ENCODE measurements at places on chromosomes 4 and X.

DNA sequence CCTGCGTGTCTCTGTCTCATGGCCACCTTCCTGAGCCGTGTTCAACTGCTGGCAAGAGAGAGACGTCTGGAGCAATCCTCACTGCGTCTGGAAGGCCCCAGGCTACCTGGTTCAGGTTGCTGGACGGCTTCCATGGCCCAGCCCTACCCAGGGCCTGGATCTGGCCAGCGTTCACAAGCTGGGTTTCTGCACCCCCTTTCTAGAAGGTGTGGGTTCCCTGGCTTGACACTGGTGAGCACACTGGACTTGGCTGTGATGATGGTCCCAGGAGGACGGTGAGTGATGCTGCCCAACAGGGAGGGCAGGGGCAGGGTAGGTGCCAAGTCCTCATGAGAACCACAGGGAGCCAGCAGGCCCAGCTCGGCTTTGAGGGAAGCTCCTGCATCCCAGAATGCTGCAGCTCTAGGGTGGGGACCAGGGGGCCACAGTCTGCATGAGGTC is 63.4 kb downstream of the HTRA3 start:
- DNase-seq, result no peak

GRCh38 chr4:123381996-123382395 is 14.6 kb upstream of the SPRY1 start:
- no peak for DNase-seq

GRCh38 chr4:71498625-71499024 is 159.8 kb downstream of the SLC4A4 start:
- no peak for DNase-seq

- peak; percentile 8 for DNase-seq
These were observed 161.7 kb downstream of the BTC start for GRCh38 chr4:74632634-74633033.

DNA sequence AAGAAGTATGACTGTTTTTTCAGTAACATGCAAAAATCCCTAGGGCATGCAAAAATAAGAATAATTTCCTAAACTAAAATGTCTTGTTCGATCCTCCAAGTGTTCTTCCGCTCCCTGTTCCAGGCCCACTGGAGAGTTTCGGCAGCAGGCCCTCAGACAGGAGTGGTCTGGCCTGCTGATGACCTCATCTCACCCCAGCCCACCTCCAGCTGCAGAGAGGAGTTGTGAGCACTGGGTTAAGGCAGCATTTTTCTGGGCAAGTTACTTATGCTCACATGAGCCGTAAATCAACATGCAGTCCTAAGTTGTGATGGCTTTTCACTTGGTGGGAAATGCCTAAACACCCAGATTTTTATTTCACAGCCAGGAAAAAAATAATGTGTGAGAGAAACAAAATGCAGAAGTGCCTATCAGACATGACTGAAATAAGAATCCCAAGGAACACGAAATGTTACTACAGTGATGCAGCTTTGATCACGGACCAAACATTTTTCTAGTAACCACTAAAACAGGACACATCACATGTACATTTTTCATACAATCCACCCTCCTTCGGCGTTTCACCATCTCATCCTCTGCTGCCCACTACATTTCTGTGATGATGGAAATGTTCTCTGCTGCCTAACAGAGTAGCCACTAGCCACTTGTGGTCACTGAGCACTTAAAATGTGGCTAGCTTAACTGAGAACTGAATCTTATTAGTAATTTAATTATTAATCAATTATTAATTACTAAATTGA is 153.3 kb upstream of the TBL1X start:
- no peak for DNase-seq

DNA sequence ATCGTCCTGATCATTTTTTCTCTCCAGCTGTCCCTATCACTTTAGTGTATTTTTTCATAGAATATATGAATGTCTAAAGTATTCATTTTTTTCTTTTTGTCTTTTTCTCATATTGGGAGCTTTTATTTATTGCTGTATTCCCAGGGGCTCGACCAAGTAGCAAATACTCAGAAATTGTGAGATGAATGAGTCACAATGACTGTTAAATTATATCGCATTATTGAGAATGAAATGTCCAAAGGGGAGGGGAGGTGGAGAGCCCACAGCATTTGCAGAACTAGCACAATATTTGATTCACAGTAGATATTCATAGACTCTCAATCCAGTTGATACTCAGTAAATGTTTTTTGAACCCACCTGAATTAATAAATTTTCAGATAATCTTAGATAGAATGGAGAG is 543.6 kb upstream of the FAM241A start:
- no peak for DNase-seq

DNA sequence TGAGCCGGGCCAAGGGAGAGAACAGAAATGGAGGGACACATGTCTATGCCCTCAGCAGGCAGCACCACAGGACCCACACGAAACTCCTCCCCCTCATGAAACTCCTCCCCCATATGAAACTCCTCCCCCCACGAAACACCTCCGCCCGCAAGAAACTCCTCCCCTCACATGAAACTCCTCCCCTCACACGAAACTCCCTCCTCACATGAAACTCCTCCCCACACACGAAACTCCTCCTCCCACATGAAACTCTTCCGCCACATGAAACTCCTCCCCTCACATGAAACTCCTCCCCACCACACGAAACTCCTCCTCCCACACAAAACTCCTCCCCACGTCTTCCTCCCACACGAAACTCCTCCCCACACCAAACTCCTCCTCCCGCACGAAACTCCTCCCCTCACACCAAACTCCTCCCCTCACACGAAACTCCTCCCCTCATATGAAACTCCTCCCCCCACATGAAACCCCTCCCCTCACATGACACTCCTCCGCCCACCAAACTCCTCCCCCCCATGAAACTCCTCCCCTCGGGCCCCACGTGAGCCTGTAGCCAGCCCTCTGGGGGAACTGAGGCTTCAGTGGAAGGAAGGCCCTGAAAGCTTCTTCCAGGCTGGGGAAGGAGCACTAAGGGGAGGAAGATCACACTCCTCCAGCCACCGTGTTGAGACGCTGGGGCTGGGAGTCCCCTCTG is 15.2 kb downstream of the ADRA2C start:
- no peak for DNase-seq

- DNase-seq, result no peak
These were observed 83.0 kb downstream of the LRP2BP start for GRCh38 chr4:185312699-185313098.

DNA sequence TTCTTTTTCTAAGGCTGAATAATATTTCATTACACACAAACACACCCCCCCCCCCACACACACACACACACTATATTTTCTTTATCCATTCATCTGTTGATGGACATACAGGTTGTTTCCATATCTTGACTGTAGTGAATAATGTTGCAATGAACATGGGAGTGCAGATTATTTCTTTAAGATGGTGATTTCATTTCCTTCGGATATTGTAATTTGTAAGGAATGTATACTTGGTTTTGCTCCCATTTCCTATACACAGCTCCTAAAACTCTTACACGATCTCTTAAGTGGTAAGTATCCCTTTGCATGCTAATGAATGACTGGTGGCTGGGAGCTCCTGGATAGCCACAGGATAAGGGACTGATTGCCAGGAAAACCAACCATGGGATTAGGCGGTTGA is 14.7 kb upstream of the RBMXL3 start:
- no peak for DNase-seq

DNA sequence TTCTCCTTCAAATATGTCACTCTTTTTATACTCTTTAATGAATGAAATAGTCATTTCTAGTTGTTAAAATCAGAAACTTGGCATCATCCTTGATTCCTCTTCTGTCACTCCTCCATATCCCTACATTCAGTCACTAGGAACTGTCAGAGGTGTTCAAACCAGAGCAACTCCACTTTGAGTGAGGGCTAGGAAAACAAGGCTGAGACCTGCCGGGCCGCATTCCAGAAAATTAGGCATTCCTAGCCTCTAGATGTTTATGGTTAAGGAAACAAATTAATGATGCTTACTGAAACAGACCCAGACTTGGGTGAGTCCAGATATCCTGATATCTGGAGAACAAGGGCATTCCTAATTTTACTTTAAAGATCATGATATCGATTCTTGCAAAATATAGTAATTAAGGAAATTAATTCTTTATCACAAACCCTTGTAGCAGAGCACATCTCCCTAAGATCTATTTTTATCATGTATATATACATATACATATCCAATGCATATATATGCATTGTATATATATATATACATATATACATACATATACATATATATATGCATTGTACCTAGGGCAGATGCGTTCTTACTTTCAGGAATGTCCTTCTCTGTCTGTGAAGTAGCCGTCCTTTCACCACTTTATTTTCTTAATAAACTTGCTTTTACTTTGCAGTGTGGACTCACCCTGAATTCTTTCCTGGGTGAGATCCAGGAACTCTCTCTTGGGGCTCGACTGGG is 98.4 kb upstream of the GC start:
- DNase-seq, result no peak

DNA sequence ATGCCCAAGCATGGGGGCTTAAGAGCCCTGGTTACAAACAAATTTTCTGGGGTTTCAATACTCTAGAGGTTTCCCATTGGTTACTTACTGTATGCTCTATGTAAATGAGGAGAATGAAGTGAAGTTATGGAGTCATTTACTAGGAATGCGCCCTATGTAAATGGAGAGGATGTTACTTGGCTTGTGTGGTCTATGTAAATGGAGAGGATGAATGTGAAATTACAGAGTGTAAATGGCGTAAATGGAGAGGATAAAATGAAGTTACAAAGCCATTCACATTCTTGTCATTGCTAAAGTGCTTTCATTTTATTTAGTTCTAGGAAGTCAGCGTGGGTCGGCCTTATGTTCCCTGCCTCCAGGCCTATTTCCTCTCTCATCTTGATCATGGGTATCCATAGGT is 810.5 kb upstream of the ADGRL3 start:
- no peak for DNase-seq

GRCh38 chrX:142978130-142978684 is 47.5 kb upstream of the SPANXN4 start:
- DNase-seq, result no peak

DNA sequence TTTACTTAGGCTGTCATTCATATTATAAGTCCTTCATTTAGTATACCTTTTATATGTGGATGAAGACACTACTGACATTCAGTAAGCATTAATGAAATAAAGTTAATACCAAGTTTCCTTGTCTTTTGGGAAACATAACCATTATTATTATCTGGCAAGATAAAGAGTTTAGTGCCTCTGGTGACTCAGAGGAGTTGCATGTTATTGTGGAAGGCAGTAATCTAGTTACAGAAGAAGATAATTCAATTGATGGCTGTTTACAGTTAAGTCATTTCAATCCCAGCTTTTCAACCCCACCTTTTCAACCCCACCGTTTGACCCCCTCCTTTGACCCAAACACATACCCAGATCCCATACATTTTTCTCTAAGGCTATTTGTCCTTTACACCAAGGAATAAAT is 143.8 kb downstream of the FANCB start:
- no peak for DNase-seq

DNA sequence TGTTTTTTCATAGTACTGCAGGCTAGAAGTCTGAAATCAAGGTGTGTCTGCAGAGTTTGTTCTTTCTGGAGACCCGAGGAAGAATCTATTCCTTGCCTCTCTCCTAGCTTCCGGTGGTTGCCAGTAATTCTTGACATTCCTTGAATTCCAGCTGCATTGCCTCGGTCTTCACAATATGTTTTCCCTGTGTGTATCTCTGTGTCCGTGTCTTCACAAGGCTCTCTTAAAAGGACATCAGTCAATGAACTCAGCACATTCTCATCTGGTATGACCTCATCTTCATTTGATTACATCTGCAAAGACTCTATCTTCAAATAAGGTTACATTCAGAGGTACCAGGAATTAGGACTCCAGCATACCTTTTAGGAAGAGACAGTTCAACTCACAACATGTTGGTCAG is 163.4 kb downstream of the BANK1 start:
- DNase-seq, result no peak

- DNase-seq, result no peak
These were observed 423.7 kb downstream of the PDGFC start for GRCh38 chr4:156547891-156548290.

DNA sequence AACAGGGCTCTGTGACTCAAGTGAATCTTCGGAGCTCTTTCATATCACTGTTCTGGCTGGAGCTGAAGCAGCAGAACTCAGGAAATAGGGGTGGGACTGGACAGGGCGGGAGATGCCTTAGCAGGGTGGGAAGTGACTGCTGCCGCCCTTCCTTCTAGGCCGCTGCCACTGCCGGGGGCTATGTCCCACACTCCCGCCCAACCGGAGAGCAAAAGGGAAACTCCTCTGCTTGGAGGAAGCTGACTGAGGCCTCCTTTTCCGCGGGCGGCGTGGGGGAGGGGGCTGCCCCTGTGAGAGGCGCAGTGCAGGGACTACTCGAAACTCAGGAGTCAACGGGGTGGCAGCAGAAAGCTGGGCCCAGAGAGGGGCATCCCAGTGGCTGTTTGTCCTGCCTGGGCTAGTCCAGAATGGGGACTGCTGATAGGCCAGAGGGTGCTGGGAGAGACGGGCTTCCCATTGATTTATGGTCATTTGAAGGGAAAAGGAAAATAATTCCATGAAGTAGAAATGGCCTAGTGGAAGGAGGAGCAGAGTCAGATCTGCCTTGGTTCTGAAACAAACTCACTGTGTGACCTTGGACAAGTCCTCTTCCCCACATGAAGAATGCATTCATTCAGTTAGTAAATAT is 36.9 kb downstream of the STARD8 start:
- DNase-seq, result no peak

- DNase-seq, result no peak
These were observed 40.0 kb downstream of the NELFA start for GRCh38 chr4:1968686-1969295.

GRCh38 chr4:153408932-153409331 is 57.2 kb upstream of the TMEM131L start:
- no peak for DNase-seq

GRCh38 chr4:8706216-8707044 is 113.9 kb downstream of the CPZ start:
- DNase-seq, result no peak

- no peak for DNase-seq
These were observed 458.7 kb downstream of the NAF1 start for GRCh38 chr4:162707962-162708361.

GRCh38 chr4:80434238-80434637 is 98.7 kb downstream of the CFAP299 start:
- DNase-seq, result no peak

- DNase-seq, result no peak
These were observed 114.5 kb downstream of the FAM53A start for GRCh38 chr4:1569461-1570151.

DNA sequence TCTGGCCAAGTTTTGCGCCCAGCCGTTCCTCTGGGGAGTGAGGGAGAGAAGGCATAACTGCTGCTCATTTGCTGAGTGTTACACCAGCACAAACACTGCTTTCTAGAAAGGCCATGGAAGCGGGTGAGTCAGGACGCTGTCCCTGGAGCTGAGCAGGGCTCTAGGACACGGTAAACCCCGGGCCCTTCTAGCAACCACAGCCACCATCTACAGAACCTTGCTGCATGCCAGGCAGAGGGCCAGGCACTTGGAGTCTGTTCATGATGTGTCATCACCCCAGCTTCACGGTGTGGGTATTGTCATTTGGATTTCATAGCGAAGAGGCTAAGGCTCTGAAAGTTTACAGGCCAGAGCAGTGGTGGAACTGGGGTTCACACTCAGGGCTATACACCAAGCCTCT is 31.8 kb upstream of the C4orf50 start:
- DNase-seq, result no peak

DNA sequence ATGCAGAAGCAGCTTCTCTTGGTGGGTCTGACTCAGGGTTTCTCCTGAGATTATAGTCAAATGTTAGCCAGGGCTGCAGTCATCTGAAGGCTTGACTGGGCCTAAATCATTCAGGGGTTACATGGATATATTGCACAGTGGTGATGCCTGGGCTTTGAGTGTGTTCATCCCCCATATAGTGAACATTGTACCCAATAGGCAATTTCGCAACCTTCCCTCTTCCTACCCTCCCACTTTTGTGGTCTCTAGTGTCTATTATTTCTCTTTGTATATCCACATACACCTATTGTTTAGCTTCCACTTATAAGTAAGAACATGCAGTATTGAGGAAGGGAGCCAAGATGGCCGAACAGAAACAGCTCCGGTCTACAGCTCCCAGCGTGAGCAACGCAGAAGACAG is 90.3 kb upstream of the CAMK2D start:
- DNase-seq, result no peak

Measured in activated T-cell treated with anti-CD3 and anti-CD28 coated beads for 24 hours (primary cell).